Stimulated activated CD8-positive, alpha-beta memory T cell treated with anti-CD3 and anti-CD28 coated beads, Interleukin-12 subunit alpha, Interleukin-12 subunit beta, amount 100 ng/mL, for 4 hours (primary cell): ENCODE measurements at places on chromosomes 11 and 22.

GRCh38 chr11:11624926-11625325, 3.1 kb upstream of the GALNT18 start:
- no peak for DNase-seq

- no peak for DNase-seq
Observed at GRCh38 chr22:35126993-35127392, 61.0 kb downstream of the ISX start.

DNA sequence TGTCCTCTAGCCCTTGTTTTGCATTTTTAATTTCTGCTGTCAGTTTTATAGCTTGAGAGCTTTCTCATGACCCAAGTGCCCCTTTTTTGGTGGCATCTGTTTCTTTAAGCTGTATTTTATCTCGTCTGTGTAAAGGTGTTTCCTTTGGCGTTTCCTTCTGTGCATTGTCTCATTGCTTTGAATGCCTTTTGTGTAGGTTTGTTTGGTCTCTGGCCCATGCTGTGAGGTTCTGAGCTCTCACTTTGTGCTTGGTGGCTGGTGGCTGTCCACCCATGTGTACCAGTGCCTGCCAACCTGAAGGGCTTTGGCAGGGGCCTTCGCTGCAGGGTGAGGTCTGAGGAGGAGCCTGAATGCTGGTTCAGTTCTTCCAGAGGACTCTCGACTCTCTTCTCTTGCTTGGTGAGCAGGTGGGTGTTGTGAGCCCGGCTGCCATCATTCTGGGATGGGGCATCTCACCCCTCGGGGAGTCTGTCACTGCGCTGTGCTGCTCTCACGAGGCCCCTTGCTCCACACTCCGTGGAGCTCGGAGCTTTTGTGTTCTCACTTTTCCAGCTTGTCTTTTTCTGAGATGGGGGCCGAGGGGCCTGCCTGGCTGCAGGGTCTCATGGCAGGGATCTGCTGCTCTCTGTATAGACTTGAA, 14.9 kb downstream of the AP2A2 start:
- no peak for DNase-seq

GRCh38 chr11:96328395-96329010, 14.5 kb downstream of the MAML2 start:
- no peak for DNase-seq

- no peak for DNase-seq
Observed at GRCh38 chr22:39486951-39487825, 14.9 kb upstream of the MIEF1 start.

DNA sequence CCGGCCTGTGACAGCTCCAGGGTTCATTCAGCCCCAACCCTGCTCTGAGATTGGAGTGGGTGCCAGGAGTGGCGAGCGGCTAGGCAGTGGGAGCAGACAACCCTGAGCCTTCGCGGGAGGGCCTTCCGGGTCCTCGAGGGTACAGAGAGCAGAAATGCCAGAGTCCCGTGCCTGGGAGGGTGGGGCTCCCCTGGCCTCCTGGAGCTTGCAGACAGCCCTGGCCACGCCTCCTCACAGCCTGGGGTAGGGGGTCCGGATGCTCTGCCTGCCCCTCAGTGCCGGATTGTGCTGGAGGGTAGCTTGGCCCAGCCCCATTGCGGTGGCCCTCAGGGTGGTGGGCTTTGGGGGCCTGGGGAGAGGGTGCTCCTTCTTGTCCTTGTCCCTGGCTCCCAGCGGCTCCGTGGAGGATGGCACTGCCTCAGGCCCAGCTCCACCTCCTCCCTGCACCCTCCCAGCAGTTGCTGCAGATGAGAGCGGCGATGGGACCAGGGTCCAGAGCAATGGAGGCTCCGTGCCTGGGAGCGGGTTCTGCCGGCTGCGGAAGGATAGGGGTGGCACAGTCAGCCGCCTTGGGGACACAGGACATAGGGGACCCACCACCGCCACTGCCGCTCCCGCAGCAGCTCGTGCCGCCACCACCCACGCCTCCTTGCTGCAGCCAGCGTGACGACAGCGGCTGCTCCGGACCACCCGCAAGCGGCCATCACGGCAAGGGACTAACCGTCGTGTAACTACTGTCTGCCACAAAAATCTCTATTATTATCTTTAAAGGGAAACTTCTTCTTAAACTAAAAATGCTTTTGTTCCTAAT, 34.9 kb upstream of the OR10G7 start:
- no peak for DNase-seq

DNA sequence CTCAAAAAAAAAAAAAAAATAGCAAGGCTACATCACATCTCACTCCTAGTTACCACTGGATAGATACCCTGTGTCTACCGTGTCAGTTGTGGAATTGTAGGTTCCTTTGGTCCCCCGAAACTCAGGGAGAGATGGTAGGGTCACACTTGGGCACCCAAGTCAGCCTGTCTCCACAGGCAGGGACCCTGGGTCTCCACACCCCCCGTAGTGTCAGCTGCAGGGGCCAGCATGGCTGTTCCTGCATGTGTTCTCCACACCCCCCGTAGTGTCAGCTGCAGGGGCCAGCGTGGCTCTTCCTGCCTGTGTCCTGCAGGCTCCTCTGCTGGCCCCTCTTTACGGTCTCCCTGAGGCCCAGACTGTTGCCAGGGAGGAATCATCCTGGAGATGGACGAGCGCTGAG, 282.1 kb downstream of the BRD1 start:
- DNase-seq = no peak

DNA sequence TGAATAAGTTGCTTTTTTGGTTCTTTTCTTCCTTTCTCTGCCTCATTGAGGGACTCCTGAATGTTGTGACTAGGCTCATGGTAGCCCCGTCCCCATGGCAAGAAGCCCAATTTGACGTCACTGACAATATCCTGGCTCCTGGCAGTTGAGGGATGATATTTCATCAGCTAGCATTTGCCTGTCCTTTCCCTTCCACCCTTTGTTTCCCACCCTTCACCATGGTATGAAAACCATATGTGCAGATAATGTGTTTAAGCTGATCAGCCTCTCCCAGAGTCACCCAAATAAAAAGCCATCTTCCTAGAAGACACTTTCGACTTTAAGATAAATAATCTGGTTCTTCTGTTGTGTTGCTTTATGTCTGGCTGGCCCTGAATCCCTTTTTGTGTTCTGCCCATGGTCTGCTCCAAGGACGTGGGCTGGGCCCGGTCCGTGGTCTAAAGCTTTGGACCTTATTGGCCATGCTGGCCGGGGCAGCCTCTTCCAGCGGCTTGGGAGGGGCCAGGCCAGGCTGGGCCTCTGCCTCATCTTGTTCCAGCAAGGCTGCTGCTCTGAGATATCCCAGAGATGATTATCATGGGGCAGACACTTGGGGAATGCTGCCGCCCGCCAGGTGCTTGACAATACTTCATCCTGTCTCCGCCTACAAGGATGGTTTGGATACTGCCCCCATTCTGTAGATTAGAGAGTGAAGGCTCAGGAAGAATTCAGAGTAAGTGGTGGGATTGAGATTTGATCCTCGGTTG, 5.1 kb downstream of the TSPAN18 start:
- no peak for DNase-seq

- peak; percentile 31 for DNase-seq
Observed at GRCh38 chr11:128772814-128773213, 78.9 kb downstream of the FLI1 start.

- DNase-seq = no peak
Observed at GRCh38 chr11:13102513-13102840, 93.4 kb downstream of the RASSF10 start.

GRCh38 chr11:111846636-111847035, 24.7 kb downstream of the ALG9 start:
- DNase-seq = no peak

- DNase-seq = no peak
Observed at GRCh38 chr11:65826984-65827735, 6.6 kb upstream of the SNX32 start.

DNA sequence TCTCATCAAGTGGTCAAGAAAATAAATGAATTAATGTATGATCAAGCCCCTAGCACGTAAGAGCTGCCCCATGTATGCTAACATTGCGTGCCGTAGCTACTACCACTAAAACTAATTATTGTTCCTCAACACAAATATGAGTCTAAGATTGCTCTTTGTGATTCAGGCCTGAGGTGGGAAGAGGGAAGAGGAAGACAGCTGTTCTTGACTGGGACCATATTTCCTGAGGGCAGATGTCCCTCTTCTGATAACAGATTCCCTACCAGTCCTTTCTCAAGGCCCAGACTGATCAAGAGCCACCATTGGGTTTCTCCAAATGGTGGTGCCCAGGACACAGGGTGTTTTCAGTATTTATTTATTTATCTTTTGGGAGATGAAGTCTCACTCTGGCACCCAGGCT, 87.2 kb upstream of the CADM1 start:
- DNase-seq = no peak

DNA sequence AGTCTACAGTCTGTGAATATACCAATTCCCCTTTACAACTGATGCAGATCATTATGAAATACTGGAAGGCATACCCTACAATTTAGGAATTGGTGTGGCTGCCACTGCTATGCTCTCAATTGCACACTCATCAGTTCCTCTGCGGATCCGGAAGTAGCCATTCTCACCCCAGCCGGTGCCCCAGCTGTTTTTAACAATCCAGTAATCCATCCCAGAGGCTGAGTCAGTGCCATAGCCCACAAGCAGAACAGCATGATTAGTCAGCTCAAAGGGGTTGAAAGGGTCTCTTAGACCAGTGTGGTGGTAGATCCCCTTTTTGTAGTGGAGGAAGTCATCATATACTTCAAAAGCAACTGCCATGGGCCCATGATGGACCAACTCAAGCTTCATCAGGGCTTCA, 43.6 kb downstream of the CTSC start:
- no peak for DNase-seq

DNA sequence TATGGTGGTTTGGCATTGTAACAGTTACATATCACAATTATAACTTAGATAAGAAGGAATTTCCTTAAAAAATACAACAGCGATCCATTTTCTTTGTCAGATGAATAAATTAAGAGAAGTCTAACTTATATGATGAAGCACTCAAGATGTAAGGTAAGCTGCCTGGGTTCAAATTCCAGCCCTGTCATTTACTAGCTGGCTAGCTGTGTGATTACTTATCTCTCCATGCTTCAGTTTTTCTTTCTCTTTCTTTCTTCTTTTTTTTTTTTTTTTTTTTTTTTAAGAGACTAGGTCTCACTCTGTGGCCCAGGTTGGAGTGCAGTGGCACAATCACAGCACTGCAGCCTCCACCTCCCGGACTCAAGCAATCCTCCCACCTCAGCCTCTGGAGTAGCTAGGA, 22.2 kb upstream of the LDHA start:
- DNase-seq = no peak

- no peak for DNase-seq
Observed at GRCh38 chr22:42958937-42959336, 56.0 kb downstream of the PACSIN2 start.

- no peak for DNase-seq
Observed at GRCh38 chr22:38107692-38108515, 2.6 kb downstream of the BAIAP2L2 start.

- no peak for DNase-seq
Observed at GRCh38 chr11:130674686-130675308, 226.4 kb downstream of the ADAMTS15 start.

DNA sequence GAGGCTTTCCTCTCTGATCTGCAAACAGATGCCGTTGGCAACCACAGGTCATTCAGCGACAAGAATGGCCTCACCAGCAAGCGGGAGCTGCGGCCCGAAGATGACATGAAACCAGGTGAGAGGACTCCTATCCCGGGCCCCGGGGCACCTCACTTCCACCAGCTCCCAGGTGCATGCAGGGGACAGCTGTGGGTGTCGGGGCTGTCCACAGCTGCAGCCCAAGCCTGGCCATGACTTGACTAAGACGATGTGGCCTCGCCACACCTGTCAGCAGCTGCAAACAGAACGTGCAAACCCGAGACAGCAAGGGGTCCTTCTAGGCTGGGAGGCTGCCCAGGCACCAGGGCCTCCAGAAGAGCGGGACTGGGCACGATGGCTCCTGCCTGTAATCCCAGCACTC, 3.6 kb downstream of the GAL start:
- DNase-seq = no peak

DNA sequence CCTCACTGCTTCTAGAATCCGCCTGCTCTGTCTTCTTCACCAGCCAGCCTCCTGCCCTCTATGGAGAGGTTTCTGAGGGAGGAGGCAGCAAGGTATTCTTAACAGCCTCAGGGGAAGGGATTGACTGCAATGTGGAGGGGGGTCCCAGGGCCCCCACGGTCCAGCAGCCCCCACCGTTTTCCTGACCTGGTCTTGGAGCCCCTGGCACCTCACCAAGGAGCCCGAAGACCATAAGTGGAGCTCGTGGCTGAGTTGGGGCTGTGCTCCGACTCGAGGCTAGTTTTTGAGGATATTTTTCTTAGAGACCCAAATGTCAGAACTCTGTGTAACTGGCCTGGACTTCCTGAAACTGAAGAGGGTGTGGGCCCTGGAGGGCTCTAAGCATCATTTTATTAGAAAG, 590.0 kb downstream of the BRD1 start:
- DNase-seq = no peak

GRCh38 chr22:32044913-32045312, 1.9 kb downstream of the SLC5A1 start:
- DNase-seq = no peak

DNA sequence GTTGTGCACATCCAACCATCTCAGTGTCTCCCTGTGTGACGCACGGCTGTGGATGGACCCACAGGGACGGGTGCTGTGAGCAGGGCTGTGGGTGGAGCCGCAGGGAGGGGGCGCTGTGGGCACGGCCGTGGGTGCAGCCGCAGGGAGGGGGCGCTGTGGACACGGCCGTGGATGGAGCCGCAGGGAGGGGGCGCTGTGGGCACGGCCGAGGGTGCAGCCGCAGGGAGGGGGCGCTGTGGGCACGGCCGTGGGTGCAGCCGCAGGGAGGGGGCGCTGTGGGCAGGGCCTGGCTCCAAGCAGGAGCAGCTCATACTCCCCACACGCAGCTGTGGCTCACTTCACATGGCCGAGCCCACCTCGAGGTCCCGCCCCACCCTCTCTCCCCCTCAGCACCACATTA, 6.0 kb upstream of the MAPK11 start:
- no peak for DNase-seq

- DNase-seq = no peak
Observed at GRCh38 chr11:7595016-7595866, 78.1 kb downstream of the CYB5R2 start.

DNA sequence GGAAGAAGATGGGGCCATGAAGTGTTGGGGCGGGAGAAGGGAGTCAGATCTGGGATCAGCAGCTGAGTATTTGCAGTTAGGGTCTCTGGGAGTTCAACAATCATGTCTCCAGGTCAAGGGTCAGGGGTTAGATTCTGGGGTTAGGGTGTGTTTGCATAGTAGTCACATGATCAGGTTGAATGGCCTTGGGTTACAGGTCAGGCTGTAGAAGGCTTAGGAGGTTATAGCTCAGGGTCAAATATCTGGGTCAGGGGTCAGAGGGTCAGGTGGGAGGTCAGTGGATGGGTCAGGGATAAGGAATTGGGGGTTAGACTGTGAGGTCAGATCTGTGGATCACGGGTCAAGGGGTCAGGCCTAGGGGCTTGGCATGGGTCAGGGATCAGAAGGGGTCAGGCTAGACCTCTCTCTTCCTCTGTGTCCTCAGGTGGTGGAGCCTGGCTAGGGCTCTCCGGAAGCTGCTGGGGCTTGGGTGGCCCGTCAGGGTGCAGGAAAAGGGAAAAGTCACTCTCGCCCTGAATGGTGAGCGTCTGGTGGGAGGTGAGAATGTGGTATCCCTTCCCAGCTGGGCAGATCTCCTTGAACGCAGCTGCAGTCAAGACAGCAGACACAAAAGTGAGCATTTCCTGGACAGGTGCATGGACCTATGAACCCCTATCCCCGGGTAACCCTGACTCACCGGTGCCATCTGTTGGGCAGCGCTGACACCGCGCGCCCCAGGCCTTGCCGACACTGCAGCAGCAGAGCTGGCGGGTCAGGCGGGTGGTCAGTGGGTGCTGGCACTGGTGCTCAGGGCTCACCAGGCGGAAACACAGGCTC, 6.4 kb downstream of the LTBP3 start:
- no peak for DNase-seq
